ENCODE measurements at places on chromosomes 2 and 18. TPM values are rescaled to one million over a fixed set of nuclear protein-coding genes. Genes with fewer than 3 reads are reported as not detected.

DNA sequence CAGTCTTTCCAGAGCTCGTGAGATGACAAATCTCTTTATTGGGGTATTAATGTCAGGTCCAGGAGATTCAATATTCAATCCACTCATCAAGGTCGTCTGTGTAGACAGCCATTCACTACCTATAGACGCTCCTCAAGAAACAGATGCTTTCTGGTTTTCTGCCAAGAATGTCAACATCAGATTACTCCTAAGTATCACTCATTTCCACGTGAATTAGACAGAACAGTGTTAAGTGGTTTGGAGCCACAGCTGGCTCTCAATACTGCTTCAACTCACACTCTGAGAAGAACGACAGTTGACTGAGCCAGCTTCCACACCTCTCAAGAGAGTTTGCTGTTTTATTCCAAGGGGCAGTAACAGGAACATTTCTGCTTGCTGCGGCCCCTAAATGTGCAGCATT lies 113.5 kb upstream of the NEDD4L start:
- no peak for DNase-seq
- H3K27ac ChIP-seq: no peak overlapping the region
- H3K36me3 ChIP-seq: no peaks in the 10 kb centered on the region
- H3K4me3 ChIP-seq: no peak overlapping the region

DNA sequence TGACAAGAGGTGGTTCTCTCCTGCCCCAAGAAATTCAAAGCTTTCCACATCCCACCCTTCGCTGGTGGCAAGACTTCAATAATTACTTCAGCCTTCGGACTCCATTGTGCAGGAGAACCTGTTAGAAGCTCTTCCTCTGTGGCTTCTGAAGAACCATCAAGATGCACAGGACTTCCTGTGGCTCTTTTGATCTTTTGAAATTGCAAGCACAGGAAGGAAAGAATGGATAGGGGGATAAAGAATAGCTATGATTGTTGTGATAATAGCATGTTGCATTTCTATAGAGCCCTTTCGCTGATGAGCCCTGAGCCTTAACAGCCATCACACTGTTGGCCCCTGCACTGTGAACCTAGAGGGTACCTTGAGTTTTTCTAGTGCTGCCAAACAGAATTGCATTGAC lies 7.4 kb downstream of the EPAS1 start:
- no peak overlapping the region for H3K27ac ChIP-seq
- peaks cover 6% of the 10 kb centered on the region for H3K4me1 ChIP-seq
- H3K36me3 ChIP-seq: no peaks in the 10 kb centered on the region
- peaks cover 67% of the 10 kb centered on the region for H3K27me3 ChIP-seq

DNA sequence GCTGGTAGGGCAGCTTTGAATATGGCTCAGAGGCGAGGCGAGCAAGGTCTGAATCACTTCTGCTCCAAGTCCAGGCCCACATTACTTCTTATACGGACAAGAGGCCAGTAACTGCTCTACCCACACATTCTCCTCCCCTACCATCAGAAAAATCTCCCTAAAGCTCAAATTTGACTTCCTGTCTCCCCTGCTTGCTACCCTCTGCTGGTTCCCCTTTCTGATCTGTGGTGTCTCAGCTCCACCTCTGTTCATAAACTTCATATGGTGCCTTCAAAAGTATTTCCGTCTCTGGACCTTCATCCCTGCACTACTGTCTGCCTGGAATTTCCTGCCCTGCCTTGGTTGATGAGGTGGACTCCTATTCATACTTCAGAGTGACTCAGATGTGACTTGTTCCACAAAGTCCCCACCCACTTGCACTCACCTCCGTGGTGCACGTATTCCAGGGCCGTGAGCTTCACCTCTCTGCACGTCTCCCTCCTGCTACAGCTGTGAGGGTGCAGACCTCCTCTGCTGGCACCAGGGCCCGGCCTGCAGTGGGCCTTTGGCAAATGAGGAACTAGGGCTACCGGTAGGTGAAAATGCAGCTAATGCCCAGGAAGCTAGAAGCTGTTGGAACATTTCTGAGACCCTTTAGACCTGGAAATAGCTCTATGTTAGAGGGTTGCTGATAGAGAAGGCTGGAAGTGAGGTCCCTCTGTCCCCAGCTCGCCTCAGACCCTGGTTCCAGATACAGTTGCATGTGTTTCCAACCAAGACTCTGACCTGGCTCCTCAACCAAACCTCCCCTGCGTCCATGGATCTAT lies 24.6 kb upstream of the KCMF1 start:
- H3K36me3 ChIP-seq: no peaks in the 10 kb centered on the region
- no peak overlapping the region for H3K27ac ChIP-seq
- H3K4me1 ChIP-seq: peaks cover 4% of the 10 kb centered on the region
- H3K27me3 ChIP-seq: no peaks in the 10 kb centered on the region
- no peak for DNase-seq

DNA sequence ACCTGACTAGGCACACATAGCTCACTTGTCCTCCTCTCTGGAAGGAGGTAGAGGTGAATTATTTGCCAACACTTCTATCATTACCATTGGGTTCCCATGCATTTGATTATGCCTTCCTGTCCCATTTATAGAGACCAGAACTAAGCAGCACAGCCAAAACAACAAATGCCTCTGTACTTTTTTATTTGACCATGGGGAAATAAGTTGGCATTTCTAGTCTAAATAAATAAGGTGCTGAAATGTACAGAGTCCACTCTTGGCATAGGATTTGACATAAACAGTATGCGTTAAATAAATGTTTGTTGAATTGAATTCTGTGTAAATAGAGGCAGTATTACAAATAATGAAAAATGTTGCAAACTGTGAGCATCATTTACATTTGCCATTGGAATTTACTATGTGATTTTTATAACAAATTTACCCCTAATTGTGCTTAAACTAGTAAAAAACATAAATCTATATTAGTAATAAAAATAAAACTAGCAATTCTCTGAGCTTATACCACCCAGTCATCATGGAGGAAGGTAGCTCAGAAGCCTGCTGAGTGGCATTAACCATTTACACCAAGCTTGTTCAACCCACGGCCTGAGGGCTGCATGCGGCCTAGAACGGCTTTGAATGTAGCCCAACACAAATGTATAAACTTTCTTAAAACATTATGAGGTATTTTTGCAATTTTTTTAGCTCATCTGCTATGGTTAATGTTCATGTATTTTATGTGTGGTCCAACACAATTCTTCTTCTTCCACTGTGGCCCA lies 367.8 kb downstream of the FIGN start:
- no peaks in the 10 kb centered on the region for H3K36me3 ChIP-seq
- DNase-seq: no peak
- no peak overlapping the region for H3K27ac ChIP-seq
- H3K4me3 ChIP-seq: no peak overlapping the region
- no peaks in the 10 kb centered on the region for H3K27me3 ChIP-seq
- no peaks in the 10 kb centered on the region for H3K4me1 ChIP-seq

Gene SLC19A3
- 0.54 TPM for total RNA-seq

Gene ABCG8
- not detected for total RNA-seq

Gene NEU2
- total RNA-seq: not detected

DNA sequence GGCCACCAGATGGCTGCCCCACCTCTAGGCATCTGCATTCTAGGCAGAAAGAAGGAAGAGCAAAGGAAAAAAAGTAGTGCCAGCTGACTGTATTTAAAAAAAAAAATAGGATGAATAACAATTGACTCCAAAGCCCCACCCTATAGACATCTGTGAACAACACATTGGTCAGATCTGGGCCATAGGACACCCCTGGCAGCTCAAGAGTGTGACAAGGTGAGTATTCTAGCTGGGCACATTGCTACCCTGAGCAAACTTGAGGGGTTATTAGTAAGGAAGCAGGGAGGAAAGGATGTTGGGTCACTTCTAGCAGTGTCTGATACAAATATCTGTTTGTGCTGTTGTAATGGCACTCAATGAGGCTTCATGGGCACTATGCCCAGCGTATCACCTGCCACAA lies 58.6 kb upstream of the NPAS2 start:
- no peak overlapping the region for H3K4me3 ChIP-seq
- H3K27me3 ChIP-seq: peaks cover 3% of the 10 kb centered on the region
- no peaks in the 10 kb centered on the region for H3K4me1 ChIP-seq
- DNase-seq: no peak

GRCh38 chr2:124151691-124152090 lies 126.6 kb downstream of the CNTNAP5 start:
- no peaks in the 10 kb centered on the region for H3K4me1 ChIP-seq
- no peak overlapping the region for H3K27ac ChIP-seq
- H3K27me3 ChIP-seq: no peaks in the 10 kb centered on the region
- no peak overlapping the region for H3K4me3 ChIP-seq

GRCh38 chr2:239831861-239832489 lies 193.2 kb downstream of the NDUFA10 start:
- H3K27ac ChIP-seq: no peak overlapping the region
- DNase-seq: no peak
- no peaks in the 10 kb centered on the region for H3K36me3 ChIP-seq
- no peak overlapping the region for H3K4me3 ChIP-seq
- peaks cover 36% of the 10 kb centered on the region for H3K4me1 ChIP-seq
- H3K27me3 ChIP-seq: no peaks in the 10 kb centered on the region

GRCh38 chr2:84314250-84314649 lies 144.8 kb downstream of the SUCLG1 start:
- DNase-seq: no peak
- H3K36me3 ChIP-seq: no peaks in the 10 kb centered on the region
- peaks cover 5% of the 10 kb centered on the region for H3K4me1 ChIP-seq
- H3K4me3 ChIP-seq: no peak overlapping the region
- peaks cover 2% of the 10 kb centered on the region for H3K27me3 ChIP-seq

DNA sequence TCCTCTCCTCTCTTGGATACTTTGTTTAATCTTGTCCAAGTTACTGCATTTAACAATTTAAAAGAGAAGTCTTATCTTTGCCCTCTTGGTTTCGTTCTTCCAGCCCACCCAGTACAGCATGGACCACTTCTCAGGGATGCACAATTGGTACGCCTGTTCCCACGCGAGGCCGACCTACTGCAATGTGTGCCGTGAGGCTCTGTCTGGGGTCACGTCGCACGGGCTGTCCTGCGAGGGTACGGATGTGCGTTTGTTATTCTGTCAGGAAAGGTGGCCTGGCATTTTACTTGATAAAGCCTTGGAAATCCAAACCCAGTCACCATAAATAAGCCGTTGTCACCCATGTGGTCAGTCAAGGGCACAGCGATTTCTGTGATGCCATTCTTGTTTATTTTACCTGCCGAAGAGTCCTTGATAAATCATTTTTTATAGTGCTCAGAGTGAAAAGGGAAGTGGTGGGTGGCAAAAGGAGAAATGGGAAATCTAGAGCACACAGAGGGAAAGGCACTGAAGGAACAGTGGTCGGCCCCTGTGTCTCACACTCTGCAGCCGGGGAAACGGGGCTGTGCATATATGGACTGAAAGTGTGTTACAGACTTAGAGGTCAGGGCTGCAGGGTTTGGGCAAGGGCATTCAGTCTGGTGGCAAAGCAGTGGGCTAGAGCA lies 80.5 kb downstream of the DGKD start:
- peaks cover 2% of the 10 kb centered on the region for H3K36me3 ChIP-seq
- no peak overlapping the region for H3K4me3 ChIP-seq
- H3K27ac ChIP-seq: no peak overlapping the region
- H3K27me3 ChIP-seq: no peaks in the 10 kb centered on the region
- no peak for DNase-seq

GRCh38 chr2:127614246-127614645 lies 31.7 kb upstream of the GPR17 start:
- H3K36me3 ChIP-seq: no peaks in the 10 kb centered on the region
- no peaks in the 10 kb centered on the region for H3K4me1 ChIP-seq
- H3K27me3 ChIP-seq: no peaks in the 10 kb centered on the region
- DNase-seq: no peak
- H3K4me3 ChIP-seq: no peak overlapping the region

- no peak for DNase-seq
- no peaks in the 10 kb centered on the region for H3K4me1 ChIP-seq
- H3K27me3 ChIP-seq: no peaks in the 10 kb centered on the region
- peaks cover 8% of the 10 kb centered on the region for H3K36me3 ChIP-seq
- H3K27ac ChIP-seq: no peak overlapping the region
These were observed 9.3 kb upstream of the MPP4 start for GRCh38 chr2:201707753-201708152.
